ENCODE measurements at places on chromosomes 5 and 9.

GRCh38 chr5:39262981-39263380, 43.6 kb upstream of the FYB1 start:
- DNase-seq: no peak

DNA sequence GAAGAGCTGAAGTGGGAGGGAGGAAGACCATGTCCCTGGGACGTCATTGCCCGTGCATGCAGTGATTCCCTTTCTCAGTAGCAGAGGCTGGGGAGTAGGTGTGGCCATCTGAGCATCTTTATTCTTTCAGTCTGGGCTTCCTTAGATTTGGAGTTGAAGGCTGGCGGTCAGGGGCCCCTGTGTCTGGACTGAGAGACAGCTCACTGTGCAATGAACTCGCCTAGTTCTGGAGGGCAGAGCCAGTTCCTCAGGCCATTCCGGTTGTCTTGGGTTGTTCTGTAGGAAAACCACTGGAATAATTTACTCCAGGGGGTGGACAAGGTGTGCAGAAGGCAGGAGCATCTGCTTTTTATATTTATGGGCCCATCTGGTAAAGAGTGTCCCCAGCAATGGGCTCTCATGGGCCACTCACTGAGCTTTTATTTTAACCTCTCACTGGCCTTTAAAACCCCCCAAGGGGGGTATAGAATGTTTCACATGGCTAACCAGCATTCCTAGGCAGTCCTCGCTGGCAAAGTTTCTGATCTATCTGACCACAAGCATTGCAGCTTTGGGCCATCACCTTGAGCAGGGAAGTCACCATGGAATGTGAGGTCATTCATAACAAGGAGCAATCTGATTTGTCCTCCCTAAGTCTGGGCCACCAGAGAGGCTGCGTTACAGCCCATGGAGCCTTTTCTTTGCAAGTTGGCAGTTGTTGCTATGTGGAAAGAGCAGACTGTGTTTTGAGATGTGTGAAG, 9.2 kb downstream of the STC2 start:
- DNase-seq: no peak

DNA sequence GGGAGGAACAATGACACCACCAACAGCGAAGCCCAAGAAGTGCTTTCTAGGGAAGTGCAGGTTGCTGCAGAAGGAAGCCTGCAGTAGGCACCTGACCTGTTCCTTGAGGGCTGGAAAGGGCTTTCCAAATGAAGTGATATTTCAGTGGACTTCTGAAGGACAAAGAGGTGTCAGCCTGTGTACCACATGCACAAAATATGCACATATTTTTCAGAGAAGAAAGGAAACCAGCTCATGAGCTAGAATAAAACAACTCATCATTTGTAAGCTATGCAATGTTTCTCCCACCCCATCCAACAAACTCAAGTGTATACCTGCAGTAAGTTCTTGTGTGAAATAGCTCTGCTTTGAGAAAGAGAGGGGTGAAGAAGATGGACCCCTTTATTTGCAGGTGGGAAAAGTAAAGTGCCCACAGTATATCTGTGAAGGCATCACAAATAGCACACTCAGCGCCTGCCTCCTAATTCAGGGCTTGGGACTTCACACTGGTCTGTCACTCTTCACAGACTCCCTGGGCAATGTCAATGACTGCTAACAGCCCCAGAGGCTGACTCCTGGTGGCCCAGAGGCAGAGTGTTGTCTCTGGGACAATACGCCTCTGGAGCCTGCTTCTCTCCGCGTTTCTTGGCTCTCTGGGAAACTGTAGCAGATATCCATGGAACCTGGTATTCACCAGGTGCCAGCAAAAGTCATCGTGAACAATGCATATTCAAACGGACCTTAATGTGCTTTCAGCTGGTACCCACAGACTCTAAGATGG, 198.1 kb upstream of the EFNA5 start:
- no peak for DNase-seq

DNA sequence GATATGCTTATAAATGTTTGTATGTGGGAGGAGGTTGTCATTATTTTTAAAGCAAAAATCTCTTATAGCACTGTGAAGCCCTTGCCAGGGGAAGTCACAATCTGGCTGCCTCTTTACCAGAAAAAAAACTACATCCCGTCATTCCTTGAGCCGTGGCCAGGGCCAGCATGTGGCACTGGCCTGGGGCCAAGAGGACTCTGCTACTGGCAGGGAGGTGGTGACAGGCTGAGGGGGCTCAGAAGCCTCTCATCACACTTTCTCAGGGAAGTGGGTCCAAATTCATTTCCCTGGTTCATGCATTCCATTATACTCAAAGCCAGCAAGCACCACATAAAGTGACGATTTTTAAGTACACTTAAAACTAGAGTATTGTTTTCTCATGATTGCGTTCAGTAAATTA, 457.3 kb downstream of the ZNF608 start:
- no peak for DNase-seq

GRCh38 chr5:67142816-67143215, 53.8 kb downstream of the CD180 start:
- no peak for DNase-seq

DNA sequence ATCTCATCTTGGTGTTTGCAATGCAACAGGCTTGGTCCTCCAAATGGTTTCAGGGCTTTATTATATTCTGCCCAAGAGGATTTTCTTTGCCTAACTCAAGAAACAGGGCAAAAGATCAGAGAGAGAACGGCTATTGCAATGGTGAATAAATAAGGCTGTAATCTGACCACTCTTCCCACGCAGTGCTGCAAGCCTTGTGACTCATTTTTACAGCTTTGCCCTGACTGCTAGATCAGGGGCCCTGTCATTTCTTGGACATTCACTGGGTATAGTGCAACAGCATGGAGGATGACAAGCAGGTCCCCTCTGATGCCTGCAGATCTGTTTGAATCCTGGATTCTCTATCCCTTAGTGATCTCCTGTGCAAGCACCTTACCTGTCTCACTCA, 459.1 kb downstream of the EBF1 start:
- no peak for DNase-seq

GRCh38 chr5:137250421-137250820, 248.7 kb downstream of the SPOCK1 start:
- DNase-seq: no peak

- no peak for DNase-seq
Observed at GRCh38 chr5:101206534-101206933, 303.5 kb upstream of the ST8SIA4 start.

- peak; percentile 48 for DNase-seq
Observed at GRCh38 chr5:172450861-172451695, 3.2 kb downstream of the SH3PXD2B start.

DNA sequence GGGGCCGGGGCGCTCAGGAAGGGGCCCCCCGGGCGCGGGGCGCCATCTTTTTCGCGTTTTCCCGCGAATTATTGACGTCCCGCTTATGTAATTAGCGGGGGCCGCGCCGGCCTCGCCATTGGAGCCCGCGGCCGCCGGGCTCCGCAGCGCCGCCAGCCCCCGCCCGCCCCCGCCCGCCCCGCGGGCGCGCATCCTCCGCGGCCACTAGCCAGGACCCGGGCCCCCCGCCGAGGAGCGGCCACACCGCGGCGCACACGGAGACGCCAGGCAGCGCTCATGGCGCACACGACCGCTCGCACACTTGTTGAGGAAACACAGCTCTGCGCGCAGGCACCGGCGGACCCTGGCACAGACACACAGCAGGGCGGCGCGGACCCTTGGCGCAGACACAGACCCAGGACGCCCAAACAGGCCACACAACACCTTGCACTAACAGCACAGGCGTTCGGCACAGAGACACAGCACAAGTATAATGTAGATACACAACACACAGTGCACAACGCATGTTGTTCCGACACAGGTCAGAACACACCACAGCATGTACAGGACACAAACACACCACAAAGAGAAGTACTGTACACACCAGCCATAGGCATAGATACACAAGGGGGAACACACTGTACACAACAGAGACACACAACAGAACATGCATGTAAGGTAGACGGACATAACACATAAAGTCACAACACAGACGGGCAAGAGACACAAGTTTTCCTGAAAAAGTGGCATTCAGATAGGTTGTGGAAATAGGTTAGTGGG, 467 bp upstream of the PHF19 start:
- peak; percentile 61 for DNase-seq

DNA sequence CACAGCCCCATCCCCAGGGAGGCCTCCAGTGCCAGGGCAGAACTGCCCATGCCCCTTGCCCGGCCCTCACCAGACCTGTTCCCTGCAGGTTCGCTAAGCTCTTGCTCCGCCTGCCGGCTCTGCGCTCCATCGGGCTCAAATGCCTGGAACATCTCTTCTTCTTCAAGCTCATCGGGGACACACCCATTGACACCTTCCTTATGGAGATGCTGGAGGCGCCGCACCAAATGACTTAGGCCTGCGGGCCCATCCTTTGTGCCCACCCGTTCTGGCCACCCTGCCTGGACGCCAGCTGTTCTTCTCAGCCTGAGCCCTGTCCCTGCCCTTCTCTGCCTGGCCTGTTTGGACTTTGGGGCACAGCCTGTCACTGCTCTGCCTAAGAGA, 110.1 kb downstream of the RXRA start:
- no peak for DNase-seq

GRCh38 chr5:131627207-131627865, 7.7 kb downstream of the RAPGEF6 start:
- no peak for DNase-seq

GRCh38 chr9:129319938-129320481, 141.9 kb upstream of the IER5L start:
- DNase-seq: no peak

DNA sequence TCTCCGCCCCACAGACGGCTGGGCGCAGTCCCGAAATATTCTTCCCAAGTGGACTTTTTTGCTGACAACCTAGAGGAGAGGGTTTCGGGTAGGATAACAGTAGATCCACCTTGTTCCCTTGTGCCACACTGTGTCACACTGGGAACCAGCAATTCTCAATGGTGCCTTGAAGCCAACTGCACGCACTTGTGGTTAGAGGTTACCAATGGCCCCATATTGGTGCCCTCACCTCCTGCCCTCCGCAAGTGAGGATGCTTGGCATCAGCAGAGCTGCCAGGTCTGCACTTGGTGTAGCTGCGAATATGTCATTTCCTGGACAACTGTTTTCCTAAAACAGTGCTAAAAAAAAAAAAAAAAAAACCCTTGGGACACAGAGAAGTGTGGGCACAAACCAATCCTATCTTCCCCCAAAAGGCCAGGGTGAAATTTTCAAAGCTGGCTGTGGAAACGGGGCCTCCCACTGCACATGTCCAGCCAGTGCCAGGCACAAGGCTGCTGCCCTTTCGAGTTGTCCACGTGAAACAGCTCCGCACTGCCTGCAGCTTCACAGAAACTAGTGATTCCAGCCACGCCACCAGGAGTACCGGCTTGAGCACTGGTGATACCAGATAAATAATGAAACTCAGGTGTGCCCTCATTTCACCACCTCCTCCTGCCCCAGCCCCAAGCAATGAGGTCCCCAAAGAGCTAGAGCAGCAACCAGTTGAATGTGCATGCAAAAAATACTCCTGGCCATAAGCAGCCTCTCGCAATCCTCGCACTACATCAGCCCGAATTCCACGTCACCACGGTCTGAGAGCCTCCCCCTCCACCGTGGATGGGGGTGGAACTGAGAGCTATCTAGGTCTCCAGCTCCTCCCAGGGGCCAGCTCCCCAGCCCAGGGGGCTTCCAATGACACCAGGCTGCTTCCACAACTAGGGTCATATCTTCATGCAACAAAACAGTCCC, 51.2 kb downstream of the USP20 start:
- peak; percentile 61 for DNase-seq

GRCh38 chr5:174828804-174829510, 104.6 kb downstream of the MSX2 start:
- no peak for DNase-seq

DNA sequence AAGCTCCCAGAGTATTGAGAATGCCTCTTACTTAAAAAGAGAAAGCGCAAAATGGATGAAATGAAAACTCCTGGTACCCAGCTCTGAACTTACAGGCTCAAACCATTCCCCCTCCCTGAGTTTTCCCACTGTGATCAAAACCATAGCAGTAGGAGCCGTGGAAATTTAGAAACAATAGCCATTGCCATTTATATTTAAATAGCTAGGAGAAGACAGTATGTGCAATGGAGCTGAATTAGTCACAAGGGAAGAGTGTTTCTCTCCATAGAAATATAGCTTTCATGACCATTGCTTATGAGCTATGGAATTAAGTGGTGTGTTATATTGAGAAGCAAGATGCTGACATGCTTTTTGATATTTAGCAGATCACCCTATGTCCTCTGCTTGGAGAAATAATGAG, 84.6 kb downstream of the PCSK5 start:
- no peak for DNase-seq

- no peak for DNase-seq
Observed at GRCh38 chr9:68966496-68966944, 47.4 kb downstream of the PRKACG start.

GRCh38 chr5:71864730-71865601, 145.9 kb downstream of the CARTPT start:
- no peak for DNase-seq

DNA sequence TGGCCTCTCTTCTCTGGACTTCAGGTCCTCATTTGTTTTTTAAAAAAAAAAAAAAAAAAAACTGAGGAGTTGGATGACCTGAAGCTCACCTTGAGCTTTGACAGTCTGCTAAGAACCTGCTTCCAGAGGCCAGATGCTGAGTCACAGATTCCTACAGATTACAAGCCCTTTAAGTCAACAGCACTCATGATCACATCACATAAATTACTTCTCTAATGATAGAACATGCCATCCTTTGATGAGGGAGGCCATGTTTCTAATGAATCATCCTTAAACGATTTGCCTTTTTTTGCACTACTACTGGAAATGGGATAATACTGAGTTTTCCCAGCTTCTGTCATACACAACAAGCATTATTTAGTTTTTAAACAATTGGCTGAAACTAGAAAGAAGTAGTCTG, 34.2 kb upstream of the MYOT start:
- no peak for DNase-seq

DNA sequence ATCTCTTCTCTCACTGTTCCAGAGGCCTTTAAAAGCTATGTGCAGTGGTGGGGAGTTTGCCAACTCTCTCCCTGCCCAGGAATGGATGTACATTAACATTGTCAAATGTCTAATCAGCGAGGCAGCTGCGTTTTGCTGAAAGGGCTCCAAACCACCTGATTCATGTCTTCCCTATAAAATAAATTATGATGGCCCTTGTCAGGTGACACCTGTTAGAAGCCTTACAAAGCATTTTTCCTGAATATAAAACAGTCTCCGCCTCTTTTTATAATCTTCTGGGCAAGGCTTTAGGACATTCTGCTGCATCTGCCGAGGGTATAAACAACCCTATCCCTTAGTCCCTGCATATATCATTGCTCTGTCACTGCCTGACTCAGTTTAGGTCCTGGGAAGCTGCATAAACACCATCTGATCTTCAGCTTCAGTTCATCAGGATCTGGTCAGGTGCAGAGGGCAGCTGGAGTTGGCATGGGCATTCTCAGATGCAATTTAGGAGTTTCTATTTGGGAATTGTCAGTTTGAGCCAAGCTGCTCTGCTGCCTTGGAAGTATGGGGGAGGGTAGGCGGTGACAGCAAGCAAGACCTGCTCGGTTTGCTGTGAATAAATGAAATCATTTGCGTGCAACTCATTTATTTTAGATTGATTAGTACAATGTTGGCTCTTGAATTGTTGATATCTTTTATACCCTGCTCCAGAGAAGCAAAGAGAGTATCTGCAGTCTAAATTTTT, 103.5 kb downstream of the ACER2 start:
- no peak for DNase-seq

- DNase-seq: no peak
Observed at GRCh38 chr5:140678993-140679392, 5.6 kb upstream of the DND1 start.

GRCh38 chr5:34450338-34450737, 205.8 kb upstream of the RAI14 start:
- DNase-seq: no peak

GRCh38 chr5:30040488-30041118, 1152.9 kb upstream of the CDH6 start:
- no peak for DNase-seq
